ENCODE measurements at places on chromosomes 5 and 9.
A peak's percentile ranks its signal among the peaks of the same experiment; 100 is the strongest.

DNA sequence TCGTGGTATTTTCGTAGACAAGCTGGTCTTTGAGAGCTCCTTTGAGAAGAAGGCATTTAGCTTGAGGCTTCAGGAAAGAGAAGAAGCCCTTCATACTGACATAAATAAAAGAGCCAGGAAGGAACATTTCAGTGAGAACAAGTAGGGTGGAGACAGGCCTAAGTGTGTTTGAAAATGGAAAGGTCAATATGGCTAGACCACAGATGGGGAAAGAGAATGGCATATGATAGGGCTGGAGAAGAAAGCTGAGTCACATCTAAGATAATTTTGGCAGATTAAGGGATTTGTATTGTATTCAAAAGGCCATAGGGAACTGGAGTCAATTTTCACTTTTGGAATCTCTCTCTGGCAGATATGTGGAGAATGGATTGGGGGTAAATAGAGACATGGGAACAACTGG lies 374.9 kb downstream of the TMEM38B start:
- DNase-seq, result no peak

GRCh38 chr5:317086-317811 lies 4.3 kb upstream of the AHRR start:
- DNase-seq, result peak; percentile 79

GRCh38 chr5:76457674-76458485 lies 54.8 kb downstream of the IQGAP2 start:
- no peak for DNase-seq

DNA sequence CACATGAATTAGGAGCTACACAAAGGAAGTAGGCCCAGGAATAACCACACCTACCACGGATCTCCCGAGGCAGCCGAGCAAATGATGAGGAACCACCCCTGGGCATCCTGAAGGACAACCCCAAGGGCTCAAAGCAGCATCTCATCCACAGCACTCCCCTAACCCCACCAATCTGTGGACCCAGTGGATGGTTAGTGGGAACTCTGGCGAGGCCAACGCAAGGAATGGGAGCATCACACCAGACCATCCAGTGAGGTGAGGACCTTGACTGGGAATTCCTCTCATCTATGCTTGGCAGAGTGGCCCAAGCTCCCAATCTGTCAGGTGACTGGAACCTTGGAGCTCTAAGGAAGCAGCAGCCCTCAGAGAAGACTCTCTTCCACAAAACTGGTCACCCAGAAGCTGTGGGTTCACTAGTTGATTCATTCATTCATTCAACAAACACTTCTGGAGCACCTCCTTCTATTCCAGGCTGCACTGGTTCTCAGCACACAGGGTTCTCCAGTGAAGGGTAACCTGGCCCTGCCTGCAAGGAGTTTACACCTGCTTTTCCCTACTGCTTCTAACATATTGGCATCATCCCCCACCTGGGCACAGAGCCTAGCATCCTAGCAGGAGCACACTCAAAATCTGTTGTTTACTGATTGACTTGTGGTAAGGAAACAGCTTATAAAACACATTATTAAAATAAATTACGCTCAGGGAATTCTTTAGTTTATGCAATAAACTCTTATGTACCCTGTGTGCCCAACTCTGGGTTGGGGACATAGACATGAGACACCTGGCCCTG lies 4.9 kb downstream of the ACSL6 start:
- no peak for DNase-seq

- no peak for DNase-seq
These were observed 334.4 kb downstream of the ARHGEF28 start for GRCh38 chr5:73960426-73960825.

- DNase-seq, result no peak
These were observed 194.2 kb upstream of the CHD1 start for GRCh38 chr5:99122976-99123375.

DNA sequence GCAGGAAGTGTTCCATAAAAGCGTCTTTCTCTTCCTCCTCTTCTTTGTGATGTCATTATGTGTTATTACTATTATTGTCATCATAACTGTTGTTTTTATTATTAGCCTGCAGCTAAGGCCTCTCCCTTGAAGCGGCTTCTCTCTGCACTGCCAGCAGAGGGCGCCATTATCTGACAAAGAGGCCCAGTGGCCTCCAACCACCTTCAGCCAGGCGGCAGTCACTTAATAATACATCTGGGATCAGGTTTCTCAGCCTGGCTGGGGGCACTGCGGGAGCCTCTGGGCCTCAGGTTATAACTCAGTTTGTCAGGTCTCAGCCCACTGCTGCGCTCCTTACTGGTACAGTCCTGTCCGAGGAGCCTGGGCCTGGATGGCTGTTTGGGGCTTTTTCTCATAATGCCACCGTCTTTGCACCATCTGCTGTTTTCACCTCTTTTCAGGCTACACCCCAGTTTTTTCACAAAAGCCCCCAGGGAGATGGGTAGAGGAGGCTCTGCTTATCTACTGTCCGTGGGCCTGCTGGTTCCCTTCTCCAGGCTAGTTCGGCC lies 281.9 kb downstream of the NSG2 start:
- peak; percentile 19 for DNase-seq

DNA sequence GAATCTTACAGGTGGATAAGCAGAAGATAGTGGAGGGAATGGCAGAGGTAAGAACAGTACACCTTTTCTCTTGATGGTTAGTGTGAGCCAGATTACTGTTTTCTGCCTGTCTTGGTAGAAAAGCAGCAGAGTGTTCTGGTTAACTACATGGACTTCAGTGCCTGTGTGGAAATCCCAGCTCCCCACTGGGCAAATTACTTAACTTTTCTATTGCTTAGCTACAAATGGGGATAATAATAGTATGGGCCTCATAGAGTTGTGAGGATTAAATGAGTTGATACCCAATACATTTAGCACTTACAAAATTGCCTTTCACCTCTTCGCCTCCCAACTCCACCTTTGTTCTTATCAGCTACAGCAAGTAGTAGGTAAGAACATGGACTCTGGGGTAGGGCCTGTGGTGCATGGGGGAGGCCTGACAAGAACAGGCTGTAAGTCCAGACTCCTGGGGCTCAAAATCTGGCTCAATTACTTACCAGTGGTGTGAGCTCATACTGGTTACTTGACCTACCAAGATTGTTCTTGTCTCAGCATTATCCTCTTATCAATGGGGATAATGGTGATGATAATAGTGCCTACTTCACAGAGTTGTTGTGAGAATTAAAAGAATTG lies 125.1 kb downstream of the LIFR start:
- DNase-seq, result no peak

DNA sequence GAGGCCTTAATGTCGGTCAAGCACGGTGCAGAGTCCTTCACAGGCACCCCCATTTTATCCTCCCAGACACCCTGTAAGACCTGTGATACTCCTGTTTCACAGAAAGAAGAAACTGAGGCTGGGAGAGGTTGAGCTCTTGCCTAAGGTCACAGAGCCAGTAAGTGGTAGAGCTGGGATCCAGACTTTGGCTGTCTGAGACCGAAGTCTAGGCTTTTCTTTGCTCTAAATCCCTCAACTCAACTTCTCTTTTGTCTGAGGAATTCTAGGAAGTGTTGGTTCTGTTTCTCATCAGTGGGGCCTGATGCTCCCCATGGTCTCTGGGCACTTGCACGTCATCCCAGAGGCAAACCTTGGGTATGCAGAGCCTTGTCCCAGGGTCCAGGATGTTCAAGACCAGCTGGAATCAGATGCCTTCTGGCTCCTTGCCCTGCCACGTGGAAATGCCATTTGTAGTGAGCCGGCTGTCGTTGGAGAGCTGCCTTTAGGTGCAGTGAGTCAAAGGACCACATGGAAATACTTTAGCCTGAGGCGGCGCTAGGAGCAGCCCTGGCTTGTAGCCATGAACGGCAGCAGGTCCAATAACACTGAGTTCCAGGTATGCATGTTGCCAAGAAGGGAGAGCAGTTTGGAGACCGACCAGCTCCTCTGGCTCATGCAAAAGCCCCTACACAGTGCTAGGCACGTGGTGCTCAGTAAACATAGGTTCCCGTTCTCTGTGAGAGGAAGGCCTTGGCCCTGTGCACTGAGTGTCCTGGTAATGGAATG lies 9.2 kb downstream of the DCANP1 start:
- DNase-seq, result peak; percentile 10

GRCh38 chr9:90869361-90869760 lies 67.7 kb downstream of the SYK start:
- no peak for DNase-seq

DNA sequence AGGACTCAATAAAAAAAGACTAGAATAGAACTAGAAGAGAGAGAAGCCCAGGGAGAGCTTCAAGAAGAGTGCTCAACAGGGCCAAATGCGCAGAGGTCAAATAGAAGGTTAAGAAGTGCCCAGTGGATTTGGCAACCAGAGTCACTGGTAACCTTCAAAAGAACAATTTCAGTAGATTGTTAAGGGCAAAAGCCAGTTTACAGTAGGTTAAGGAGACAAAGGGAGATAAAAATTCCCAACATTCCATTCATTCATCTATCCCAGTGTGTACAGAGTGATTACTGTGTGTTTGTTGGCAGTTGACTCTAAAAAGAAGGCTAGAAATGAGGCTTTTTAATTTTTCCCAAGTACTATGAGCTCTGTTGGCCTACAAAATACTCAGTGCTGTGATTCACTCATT lies 69.4 kb downstream of the RIGI start:
- DNase-seq, result no peak

DNA sequence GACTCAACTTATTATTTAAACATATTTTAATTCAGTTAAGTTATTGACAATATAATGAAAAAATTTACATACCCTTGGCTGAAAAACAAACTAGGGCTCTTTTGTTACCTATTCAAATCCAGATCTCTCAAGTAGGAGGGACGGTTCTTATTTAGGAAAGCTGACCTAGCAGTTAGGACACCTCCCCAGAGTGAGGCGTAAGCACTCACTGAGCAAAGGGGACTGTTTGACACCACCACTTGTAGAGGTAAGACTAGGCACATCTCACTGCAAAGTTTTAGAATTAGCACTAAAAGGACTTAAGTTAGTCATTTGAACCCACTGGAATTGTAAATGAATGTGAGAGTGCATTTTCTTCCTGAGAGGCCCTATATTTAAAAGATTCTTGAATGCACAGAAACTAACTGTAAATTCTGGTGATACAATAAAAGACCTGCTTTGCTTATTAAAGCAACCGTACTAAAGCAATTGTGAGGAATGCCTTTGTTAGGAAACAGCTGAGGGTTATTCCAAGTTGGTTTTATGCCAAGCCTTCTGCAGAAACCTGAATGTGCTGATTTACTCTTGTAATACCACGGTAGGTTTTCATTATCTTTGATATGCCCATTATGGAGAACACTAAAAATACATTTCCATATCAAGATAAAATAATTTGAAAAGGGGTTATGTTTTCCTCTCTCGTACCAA lies 16.2 kb downstream of the HACD4 start:
- DNase-seq, result no peak

- no peak for DNase-seq
These were observed 16.9 kb downstream of the LMX1B start for GRCh38 chr9:126630458-126631237.

GRCh38 chr5:123176938-123177275 lies 87.9 kb downstream of the PRDM6 start:
- DNase-seq, result no peak

DNA sequence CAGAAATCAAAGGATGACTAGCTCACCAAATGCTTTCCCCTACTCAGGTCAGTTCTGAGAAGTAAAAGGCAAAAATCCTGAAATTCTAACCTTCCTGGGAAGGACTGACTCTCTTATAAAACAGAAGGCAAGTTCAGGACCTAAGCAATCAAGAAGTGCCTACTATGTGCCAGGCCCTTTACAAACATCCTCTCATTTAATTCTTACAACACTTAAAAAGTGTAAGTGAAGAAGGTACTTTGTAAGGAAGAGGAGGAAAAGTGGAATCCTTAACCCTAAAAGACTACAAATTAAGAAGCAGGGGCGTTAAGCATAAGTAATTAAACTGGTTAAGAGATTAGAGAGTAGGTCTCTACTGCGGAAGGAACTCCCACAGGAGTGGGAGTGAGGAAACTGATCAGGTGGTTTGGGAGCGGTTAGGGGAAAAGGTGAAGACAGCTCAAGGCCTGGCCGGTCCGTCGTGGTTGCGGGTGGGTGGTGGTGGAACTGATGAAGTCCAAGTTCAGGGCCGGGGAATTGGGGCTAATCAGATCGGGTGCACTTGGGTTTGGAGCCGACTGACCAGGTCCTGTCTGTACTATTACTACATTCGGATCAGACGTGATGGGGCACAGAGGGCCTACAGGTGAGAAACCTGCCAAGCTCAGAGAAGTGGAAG lies 839 bp downstream of the MED27 start:
- no peak for DNase-seq

- no peak for DNase-seq
These were observed 1.5 kb upstream of the TRAF1 start for GRCh38 chr9:120928015-120928482.

GRCh38 chr5:173032730-173033129 lies 23.4 kb upstream of the CREBRF start:
- no peak for DNase-seq

DNA sequence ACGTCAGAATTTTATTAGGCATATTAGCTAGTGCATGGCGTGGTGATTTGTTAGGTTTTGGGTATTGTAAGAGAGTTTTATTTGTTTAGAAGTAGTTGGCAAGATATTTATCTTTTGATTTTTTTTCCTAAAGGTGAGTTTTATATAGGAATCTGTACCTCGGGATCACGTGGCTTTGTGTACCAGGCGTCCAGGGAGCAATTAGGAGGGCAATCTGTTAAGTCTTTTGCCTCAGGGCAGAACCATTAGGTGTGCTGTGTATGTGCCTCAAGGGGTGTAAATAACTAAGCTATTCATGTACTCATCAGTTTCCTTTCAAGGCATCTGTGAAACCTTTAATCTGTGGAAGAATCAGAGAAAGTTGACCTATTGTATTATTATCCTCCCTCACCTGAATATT lies 39.4 kb downstream of the ZSWIM6 start:
- DNase-seq, result no peak

- no peak for DNase-seq
These were observed 39.4 kb upstream of the MAP1B start for GRCh38 chr5:72067682-72068470.

GRCh38 chr9:78097541-78097940 lies 65.9 kb upstream of the GNAQ start:
- no peak for DNase-seq

DNA sequence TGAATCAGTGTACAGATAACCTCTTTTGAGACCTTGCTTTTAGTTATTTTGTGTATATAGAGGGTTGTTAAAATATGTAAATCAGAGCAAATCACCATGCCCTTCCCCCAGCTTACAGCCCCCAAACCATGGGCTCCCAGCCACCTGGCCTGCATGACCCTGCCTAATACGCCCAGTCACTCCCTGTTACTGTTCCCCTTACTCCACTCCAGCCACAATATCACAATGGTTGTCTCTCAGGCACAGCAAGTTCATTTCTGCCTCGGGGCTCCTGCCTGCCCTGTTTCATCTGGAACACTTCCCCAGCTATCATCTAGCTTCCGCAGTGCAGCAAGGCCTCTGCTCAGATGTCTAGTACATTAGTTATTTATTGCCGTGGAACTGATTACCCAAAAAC lies 5.0 kb upstream of the CARD19 start:
- no peak for DNase-seq

DNA sequence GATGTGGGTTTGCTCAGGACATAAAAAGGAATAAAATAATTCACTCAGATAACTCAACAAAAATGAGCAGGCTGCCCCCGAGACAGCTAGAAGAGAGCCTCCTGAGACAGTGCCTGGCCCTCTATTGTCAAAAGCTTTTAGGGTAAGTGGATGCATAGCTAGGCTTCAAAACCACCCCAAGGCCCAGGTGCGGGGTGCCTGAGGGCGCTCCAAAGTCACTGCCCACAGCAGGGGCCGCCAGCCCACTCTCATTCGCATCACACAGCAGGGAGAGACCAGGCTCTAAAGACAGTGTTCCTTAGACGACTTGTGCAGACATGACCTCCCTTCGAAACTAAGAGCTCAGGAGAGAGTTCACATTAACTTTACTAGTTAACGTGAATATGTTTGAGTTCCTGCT lies 271.5 kb downstream of the FSTL4 start:
- no peak for DNase-seq

- DNase-seq, result no peak
These were observed 38.8 kb upstream of the ZNF618 start for GRCh38 chr9:113837334-113837733.

Data from DMS153 (cell line).